ENCODE measurements at places on chromosomes 2 and 18.

- no peak for DNase-seq
These were observed 63.9 kb upstream of the TANK start for GRCh38 chr2:161096336-161096735.

- no peak for DNase-seq
These were observed 12.7 kb upstream of the MAP3K2 start for GRCh38 chr2:127400533-127400896.

DNA sequence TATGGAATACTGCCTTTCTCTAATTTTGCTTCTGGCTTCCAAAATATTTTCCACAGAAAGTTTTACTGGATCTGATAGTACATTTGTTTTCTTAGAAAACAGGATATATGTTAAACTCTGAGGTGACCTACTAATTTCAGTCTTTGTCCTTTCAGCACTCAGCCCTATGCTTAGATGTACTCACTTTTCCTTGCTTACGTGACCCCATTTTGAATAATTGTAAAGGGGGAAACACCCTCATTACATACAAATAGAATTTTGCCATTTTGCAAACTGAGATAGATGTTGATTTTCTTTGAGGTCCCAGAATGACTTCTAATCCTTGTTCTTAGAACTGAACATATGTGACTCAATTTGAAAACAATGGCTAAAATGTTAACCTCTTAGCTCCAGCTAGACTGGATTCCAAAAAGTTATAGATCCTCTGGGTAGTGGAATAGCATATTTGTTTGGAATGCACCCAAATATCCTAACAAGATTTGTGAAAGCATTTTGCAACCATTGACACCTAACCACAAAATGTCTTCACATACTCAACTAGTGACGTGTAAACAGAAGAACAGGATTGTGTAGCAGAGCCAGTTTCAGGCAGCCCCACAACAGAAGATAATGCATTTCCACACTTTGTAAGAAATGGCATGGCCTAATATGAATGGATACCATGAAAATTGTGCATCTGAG, 44.8 kb upstream of the EHBP1 start:
- no peak for DNase-seq

DNA sequence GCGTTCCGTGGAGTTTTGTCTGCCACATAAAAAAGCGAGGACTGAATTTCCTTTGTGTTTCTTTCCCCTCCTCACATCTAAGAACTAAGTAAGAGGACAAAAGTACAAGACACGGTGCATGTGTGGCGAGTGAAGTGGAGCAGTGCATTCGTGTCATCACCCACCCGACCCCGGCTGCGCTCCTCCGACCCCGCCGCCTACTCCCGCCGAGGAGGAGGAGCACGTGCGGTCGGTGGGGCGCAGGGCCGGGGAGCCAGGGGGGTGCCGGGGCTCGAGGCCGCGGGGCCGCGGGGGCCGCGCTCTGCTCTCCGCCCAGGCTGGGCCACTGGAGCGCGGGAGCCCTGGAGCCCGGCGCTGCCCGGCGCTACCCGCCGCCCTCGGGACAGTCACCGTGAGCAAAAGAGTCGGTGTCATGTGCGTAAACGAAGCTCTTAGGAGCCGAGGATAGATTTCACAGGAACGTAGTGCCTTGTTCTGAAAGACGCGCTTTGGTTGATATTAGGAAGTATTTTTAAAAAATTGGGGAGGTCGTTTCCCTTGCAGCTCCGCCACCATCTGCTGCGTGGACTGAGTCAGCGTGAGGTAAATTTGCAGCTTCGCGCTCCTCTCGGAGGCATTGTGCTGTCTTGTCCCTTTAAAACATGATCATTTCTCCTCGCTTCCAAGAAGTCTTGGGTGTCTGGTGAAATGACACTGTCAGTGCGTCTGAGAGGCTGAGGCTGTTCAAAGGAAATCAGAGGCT, 11.0 kb downstream of the TBR1 start:
- no peak for DNase-seq

DNA sequence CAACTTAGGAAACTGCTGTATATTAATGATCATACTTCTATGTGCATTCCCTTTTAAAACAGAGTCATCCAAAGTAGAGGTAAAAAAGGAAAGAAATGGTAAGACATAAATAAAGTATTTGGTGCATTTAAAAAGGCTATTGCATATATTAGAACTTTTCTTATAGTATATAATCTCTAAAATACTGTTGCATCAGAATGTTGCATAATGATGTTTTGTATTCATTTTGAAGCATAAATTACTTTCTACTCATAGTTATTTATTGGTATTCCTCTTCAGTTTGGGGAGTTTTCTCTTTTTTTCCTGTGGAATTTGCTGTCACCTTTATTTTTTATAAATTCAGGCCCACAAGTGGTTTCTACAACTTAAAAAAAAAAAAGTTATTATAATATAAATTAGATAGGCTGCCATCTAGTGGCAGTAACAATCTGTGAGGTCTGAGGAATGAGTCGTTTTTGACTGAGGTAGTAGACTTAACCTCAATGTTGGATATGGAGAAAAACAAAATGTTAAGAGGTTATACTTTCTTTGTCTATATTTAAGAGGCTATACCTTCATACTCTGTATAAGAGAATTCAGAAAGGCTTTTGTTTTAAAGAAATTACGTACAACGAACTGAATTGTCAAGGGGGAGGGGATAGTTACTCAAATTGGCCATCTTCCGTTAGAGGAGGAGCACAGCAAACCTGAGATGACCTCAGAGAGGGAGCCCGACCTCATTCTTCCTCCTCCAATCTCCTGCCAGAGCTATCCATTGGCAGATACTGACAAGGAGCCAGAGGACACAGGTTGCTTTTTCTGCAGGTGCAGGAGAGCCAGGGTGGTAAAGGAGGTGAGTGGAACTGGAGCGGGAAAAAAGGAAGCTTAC, 23.8 kb downstream of the ANKAR start:
- no peak for DNase-seq

- no peak for DNase-seq
These were observed 59.5 kb downstream of the SCN3A start for GRCh38 chr2:165144315-165144714.

- DNase-seq = no peak
These were observed 651 bp downstream of the KCNK3 start for GRCh38 chr2:26692897-26693849.
